ENCODE measurements at places on chromosomes 11 and 22.

- DNase-seq = no peak
Observed at GRCh38 chr11:27215471-27216269, 147.3 kb downstream of the CCDC34 start.

- peak; percentile 69 for DNase-seq
Observed at GRCh38 chr11:69640260-69640994, 529 bp upstream of the CCND1 start.

DNA sequence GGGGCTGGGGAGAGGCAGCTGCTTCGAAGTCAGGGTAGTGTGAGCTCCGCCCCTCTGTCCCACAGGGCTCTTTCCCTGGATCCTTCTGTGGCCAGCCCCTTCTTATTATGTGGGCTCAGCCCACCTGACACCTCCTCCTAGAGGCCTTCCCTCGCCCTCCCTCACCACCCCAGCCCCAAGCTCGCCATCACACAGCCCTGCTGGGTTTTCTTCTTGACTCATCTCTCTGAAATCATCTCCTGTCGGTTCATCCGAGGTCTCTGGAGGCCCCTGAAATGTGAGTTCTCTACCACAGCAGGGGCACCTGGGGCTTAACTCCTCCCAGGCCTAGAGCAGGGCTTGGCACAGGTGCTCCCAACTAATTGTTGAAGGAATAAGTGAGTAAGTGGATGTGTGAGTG lies 65.2 kb downstream of the CACNA1I start:
- no peak for DNase-seq

- no peak for DNase-seq
Observed at GRCh38 chr11:68266936-68267880, 4.6 kb downstream of the C11orf24 start.

GRCh38 chr11:19933132-19933735 lies 220.6 kb downstream of the NAV2 start:
- DNase-seq = no peak

GRCh38 chr11:19281041-19281440 lies 40.3 kb upstream of the E2F8 start:
- no peak for DNase-seq

DNA sequence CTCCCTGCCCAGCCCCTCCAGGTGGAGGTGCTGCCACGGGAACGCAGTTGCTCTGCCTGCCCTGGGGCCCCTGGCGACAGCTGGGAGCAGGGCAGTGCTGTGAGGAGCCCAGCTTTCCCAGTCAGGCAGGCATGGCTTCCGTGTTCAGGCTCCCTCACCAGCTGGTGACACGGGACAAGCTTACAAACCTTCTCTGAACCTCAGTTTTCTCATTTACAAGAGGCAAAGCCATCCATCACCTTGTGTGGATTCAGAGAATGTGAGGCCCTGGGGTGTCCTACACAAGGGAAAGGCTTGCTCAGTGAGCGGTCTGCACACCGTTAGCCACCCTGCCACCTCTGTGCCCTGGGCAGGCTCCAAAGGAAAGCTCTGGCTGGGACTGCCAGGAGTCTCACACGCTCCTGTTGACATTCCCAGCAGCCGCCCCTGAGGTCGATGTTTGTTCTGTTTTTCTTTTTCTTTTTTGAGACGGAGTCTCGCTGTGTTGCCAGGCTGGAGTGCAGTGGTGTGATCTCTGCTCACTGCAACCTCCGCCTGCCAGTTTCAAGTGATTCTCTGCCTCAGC lies 23.5 kb downstream of the SUN2 start:
- DNase-seq = no peak

DNA sequence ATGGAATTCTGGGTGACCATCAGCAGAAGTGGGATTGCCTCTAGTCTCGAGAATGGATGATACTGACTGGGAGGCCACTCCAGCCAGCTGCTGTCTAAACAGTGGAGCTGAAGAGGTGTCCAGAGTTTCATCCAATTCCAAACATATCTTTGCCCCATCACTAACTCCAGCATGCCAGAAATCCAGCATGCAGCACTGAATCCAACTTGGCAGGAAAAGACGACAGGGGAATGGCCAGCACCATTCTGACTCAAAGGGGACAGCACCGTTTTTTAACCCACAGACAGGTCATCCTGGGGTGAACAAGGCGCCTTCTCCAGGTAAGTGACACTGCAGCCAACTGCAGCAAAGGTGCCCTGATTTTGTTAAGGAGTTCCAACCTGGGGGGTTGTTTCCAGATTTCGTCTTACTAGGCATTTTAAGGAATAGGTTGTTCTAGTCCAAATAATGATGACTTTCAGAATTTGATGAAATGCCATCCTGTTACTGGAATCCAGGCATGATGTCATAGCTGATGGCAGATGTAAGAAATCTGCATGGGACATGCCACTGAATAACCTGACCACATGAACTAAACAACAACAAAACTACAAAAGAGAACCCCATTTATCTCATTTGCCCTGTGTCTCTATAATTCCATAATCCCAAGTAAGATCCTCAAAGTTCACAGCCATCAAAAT lies 32.3 kb downstream of the FEZ1 start:
- no peak for DNase-seq

DNA sequence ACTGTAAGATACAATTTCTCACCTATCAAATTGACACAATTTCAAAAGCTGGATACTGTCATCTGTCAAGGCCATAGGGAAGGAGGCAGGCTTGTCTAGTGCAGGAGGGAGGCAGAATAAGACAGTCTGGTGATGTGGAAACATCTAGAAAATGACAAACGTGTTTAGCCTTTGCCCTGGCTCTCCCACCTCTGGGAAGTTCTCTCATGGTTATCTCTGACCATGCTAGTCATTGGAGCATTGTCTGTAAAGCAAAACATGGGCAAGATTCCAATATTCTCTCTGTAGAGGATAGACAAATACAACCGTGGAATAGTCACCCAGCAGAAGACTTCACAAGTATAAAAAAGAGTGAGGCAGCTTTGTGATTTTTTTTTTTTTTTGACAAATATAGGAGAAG lies 9.1 kb upstream of the SERHL2 start:
- DNase-seq = no peak

DNA sequence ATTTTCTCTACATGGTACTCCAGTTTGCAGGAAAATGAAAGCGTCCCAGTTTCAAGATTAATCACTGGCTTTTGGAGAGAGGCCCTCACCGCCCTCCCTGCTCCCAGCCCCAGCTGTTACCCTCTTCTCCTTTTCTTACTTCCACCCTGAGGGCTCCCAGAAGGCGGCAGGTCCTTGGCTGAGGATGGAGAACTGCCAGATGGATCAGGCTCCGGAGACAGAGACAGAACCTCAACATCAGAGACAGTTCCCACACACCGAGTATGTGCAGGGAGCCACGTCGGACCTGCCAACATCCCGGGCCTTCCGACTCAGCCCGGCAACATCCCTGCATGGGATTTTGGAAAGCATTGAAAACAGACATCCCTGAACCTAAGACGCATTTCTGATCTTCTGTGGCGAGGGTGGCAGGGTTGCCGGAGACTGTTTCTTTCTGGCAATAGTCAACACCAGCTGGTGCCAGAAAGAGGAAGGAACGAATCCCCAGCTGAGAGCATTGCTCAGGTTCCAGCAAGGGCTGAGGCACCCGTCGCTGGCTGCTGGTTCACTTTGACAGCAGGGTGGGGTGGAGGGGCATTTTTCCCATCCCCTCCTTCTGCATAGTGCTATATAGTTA lies 467.1 kb downstream of the MIAT start:
- no peak for DNase-seq

DNA sequence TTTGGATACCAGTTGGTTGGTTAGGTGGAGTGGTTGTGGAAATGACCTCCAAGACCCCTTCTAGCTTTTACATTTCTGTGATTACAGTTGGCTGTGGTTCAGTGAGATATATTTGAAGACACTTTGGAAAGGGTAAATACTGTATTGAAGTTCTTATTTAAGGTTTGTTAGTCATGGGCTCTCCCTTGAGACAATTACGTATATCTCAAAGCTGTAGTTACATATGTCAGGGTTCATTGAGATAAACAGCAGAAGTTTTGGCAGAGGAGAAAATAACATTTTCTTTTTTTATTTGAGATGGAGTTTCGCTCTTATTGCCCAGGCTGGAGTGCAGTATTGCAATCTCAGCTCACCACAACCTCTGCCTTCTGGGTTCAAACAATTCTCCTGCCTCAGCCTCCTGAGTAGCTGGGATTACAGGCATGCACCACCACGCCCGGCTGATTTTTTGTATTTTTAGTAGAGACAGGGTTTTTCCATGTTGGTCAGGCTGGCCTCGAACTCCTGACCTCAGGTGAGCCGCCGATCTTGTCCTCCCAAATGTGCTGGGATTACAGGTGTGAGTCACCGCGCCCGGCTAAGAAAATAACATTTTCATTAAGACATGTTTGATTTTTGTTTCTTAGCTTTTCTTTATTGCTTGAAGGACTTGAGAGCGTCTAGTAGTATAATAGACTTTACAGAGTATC lies 1.9 kb downstream of the RNF121 start:
- DNase-seq = no peak

Measured in Peyer's patch (tissue), 4 donors.